H54 (cell line): ENCODE measurements at places on chromosomes 2 and 18.

- DNase-seq = no peak
Measured at GRCh38 chr2:5368263-5368662, 323.9 kb upstream of the SOX11 start.

DNA sequence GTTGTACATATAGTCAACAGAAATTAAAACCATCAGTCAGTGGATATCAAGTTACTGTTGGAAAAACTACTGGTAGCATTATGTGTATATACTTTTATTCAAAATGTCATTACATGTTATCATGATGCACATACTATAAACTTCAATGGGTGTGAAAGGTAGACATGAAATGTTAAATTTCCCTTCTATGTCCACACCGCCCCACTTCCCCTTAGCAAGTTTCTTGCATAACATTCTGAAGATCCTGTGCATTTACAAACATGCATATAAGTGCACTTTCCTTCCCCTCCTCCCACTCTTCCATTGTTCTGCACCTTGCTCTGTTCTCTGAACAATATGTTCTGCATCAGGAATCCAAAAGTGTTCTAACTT, 16.6 kb upstream of the HK2 start:
- no peak for DNase-seq

GRCh38 chr2:25257032-25257552, 84.6 kb downstream of the DNMT3A start:
- DNase-seq = no peak

- DNase-seq = peak; percentile 13
Measured at GRCh38 chr2:60554646-60555065, 1.2 kb upstream of the BCL11A start.

DNA sequence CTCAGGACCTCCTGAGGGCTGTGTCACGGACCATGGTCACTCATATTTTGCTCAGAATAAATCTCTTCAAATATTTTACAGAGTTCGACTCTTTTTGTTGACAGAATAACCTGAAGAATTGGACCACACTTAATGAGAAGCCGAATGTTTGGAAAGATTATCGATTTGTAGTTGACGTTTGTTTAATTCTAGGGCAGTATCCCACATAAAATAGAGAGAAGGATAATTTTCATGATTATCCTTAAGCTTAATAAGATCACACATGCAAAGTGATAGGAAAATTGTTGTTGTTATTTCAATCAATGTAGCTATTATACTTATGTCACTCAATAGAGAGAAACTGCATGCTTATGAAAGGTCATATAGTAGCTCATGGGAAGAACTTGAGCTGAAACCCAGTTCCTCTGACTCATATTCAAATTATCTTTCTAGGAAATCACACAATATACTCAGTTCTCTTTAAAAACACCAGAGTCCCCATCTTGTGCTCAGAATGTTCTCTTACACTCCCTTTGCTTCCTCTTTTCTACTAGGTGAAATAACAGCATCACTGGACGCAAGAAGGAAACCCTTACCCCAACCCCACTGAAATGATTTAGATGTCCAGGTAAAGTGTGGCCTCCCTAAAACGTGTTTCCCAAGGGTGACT, 982.1 kb downstream of the TSN start:
- no peak for DNase-seq

GRCh38 chr18:76546088-76546435, 51.0 kb upstream of the ZNF516 start:
- DNase-seq = no peak

GRCh38 chr2:152594022-152594766, 123.1 kb downstream of the PRPF40A start:
- DNase-seq = no peak
